Uterus (tissue), 4 donors: ENCODE measurements at places on chromosomes 1 and 21. TPM values are rescaled to one million over a fixed set of nuclear protein-coding genes. Genes with fewer than 3 reads are reported as not detected.

FOXD2 gene
- not detected for total RNA-seq

SHE gene
- 14.6 TPM for total RNA-seq

HCRTR1 gene
- not detected for total RNA-seq

- no peak for DNase-seq
Observed at GRCh38 chr1:205701891-205702290, 21.6 kb upstream of the SLC45A3 start.

DNA sequence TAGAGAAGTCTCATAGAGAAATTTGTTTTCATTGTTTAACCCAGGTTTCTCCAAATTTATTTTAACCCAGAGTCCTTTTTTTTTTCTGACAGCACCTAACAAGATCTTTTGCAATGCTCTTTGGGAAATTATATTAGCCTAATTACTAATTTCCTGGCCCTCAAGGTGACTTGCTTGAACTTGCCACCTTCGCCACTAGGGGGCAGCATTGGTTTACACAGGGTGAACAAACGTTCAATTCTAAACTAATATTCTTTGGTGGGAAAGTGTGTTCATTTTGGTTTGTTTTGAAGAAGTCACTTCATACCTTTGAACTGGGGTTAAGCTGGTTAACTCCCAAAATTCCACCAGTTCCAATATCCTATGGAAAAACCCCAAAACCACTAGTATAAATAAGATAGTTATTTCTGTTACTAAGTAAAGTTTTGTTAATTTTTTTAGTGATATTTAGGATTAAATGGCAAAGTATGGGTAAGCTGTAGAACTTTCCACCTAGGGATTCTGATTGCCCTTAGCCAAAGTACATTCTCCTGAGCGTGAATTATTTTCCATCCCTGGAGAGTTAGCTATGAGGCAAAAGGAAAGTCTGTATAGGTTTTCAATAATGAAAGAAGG, 13.0 kb downstream of the CCDC190 start:
- peak; percentile 78 for DNase-seq

- DNase-seq = no peak
Observed at GRCh38 chr1:113928187-113928930, 765 bp upstream of the HIPK1 start.

DNA sequence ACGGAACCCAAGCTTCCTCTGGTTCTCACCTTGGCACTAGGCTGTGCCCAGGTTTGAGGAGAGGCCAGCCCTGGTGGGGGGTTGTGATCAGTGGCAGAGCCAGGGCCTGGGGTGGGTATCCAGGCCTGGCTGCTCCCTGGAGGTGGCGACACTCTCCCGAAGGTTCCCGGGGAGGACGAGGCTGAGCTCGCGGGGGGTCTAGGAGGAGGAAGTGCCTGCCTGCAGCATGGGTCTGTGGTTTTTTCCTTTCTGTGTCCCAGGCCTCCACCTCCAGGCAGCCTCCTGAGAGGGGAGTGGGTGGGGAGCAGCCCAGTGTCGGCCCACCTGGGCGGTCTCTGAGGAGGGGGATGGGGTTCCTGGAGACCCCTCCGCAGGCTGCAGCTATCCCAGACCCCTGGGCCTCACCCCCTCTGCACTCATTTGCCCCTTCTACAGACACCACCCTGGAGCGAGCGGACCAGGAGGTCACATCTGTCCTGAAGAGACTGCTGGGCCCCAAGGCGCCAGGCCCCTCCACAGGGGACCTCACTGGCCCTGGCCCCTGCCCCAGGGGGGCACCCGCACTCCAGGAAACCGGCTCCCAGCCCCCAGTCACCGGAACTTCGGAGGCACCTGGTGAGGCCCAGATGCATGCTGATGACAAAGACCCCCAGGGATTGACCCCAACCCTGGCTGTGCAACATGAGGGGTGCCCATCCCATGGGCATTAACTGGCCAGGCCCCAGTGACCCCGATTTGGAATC, 44.3 kb downstream of the TRIM11 start:
- DNase-seq = no peak

DNA sequence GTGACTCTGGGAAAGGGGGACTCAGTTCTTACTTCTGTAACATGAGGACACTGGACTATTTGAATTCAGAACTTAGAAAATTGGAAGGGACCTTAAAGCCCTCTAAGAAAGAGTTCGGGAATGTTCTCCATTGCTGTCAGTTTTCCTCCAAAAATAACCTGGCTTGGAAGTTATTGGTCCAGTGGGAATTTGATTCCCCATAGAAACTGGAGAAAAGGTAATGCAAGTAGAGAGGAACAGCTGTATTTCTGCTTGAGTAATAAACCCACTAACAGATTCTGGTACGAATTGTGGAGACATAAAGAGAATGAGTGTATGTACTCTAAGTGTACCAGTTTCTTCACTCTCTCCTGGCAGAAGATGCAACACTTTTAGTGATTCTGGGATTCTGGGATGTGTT, 1.8 kb downstream of the ZBED6 start:
- DNase-seq = no peak

- no peak for DNase-seq
Observed at GRCh38 chr1:182984621-182985020, 31.7 kb upstream of the SHCBP1L start.

DNA sequence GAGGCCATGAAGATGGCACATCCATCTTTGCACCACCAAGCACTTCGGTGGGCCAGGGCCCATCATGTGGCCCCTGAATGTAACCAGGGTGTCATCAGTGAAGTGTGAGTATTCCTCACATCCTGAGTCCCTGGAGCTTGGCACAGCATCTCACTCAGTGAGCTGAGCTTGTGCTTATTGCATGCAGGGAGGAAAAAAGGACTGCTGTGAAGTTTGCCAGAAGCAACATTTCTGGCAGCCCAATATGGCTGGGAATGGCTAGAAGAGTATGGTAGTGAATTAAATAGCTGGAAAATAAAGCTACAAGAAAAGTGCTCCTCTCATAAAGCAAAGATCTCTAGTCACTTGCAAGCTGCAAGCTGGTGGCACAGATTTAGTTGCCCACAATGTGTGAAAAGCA, 109.3 kb downstream of the TNFSF18 start:
- DNase-seq = no peak

GRCh38 chr21:28224191-28224726, 768.4 kb downstream of the LTN1 start:
- no peak for DNase-seq

- no peak for DNase-seq
Observed at GRCh38 chr1:902802-903201, 20.9 kb upstream of the SAMD11 start.

GRCh38 chr21:17783481-17784179, 35.5 kb downstream of the C21orf91 start:
- DNase-seq = no peak

DNA sequence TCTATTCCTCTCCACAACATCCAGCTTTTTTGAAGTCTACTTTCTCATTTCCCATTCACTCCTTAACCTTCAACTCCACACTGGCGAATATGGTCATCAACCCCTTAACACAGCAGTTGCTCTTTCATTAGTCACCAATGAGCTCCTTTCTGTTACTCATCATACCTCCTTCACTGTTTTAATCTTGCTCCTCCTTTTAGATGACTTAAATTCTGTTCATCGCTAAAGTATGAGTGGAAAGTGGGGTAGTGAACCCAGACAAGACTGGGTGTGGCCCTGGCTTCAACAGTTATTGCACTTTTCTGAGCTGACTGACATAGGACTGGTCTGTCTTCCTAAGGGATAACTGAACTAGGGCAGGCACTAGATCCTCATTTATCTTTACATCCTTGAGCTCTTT, 51.3 kb downstream of the AKT3 start:
- no peak for DNase-seq

GRCh38 chr21:31347435-31348032, 3.5 kb upstream of the TIAM1 start:
- no peak for DNase-seq
